NCI-H1930 (cell line): ENCODE measurements at places on chromosomes 3 and 15.

GRCh38 chr3:58586776-58587192 is 9.6 kb upstream of the FAM107A start:
- DNase-seq, result no peak

- no peak for DNase-seq
Observed at GRCh38 chr3:120264963-120265362, 20.1 kb downstream of the GPR156 start.

DNA sequence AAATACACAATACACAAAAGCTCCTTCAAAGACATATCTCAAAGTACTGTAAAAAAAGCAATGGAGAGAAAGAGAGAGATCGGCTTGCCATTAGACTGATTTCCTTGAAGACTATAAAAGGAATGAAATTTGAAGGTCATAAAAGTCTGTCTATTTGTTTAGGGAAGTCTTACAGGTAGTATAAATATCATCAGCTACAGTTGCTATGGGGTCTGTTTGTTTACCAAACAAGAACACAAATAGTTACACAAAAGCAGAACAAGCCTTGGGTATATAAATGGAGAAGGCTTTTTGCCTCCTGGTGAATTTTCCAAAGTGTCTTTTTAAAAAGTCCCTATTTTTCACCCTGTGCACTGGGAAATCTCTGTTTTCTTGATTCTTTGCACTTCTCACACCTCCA is 552.3 kb downstream of the FOXP1 start:
- peak; percentile 7 for DNase-seq

DNA sequence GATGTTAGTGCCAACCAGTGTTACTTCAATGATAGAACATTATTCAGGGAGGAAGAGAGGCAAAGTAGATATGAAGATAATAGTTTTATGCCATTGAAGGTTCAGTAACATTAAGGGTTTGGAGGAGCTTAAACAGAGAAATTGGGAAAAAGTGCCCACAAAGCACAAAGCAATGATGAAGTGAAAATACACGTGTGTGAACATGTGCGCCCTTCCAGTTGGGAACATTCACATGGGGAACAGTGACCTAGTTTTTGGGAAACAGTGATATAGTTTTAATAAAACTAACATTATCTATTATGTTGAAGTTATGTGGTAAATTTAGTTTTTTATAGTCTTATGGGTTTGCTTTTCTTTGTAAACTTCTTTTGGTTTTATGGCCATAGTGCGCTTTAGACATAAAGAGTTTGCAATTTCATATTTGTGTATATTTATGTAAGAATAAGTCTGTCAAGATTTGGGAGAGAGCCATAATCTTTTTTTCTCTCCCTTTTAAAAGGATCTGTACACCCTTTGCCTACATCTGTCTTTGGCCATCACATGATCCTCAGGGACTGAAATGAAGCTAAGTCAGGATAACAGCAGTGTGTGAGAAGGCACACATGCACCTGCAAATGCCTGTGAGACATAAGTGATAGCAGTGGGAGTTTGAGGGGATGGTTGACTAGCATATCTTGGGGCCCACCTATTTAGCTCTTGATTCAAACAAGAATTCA is 450.3 kb upstream of the THRB start:
- DNase-seq, result no peak

DNA sequence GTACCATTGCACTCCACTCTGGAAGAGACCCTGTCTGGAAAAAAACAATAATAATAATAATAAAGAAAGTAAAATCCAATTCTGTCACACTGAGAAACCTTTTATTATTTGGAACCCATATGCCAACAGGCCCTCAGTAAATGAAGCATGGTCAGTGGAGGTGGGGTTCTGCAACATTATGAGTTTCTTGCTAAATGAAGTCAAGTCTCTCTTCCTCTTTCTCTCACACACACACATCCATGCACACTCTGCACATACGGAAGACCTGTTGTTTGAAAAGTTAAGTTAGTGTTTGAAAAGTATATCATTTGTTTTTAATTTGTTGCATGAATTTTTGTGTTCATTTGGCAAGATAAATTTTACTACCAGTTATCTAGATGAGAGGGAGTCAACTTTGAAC is 27.8 kb downstream of the GAP43 start:
- no peak for DNase-seq

DNA sequence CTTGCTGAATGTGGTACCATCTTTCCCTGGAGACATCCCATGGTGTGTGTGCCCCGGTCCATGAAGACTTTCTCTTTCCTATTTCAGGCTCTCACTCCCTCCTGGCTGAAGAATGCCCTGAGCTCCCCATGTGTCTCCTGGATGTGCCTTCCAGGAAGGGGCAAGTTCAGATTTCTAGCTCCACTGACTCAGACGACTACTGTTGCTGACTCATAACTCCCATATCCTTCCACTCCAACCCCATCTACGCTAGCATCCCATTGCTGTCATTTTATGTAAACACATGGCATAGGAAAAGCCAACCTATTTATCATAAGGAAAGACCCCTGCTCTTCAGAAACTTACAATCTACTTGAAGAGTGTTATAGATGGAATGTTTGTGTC is 95.0 kb downstream of the ADCY5 start:
- no peak for DNase-seq

- no peak for DNase-seq
Observed at GRCh38 chr15:20345401-20345958, 196.1 kb downstream of the GOLGA6L6 start.

DNA sequence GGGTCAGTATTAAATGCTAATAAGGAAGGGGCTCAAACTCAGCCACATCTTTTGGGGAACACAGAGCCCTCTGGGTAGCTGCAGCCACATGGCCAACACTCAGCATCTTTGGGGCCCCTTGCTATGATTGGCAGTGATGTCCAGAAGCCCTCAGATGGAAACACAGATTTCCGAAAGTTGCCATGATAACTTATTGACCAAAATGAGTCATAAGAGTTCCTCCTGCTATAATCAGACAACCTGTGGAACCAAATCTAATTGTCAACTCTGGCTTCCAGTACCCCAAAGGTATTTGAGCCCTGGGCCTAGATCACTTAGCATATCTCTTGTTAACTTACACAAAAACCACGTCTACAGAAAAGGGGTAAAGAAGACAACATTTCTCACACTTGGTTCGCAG is 392.2 kb downstream of the KCNH8 start:
- DNase-seq, result no peak

DNA sequence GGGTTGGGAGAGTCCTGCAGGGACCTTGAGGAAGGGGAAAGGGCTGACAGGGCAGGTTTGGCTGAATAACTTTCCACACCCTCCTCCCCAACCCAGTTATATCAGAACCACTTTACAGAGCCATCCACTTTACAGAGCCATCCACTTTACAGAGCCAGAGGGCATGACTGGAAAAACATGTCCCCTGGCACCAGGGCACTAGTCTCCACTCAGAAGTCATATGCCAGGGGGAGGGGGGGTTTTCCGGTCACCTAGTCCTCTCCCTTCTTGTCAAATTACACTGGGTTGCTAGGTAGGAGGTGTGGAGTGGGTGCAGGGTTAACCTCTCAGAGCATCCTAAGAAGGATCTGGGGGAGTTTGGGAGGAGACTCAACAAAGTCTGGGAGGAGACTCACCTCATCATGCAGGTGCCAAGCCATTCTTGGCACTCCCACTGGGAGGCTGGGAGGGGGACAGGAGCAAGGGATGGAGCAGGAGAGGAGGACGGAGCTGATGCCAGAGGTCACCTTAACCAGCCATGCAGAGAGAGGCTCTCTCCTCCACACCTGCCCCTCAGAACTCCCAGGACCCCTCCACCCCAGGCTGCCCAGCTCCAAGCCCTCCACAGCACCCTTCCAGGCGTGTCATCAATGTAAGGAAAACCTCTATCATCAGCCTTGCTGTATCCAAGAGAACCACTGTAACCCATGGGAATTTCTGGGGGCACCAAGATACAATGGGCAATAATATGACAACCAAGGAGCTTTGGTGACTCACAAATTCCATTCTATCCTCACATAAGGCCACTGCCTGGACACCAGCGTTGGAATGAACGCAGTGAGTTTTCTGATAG is 1.7 kb downstream of the LRRC2 start:
- DNase-seq, result no peak

DNA sequence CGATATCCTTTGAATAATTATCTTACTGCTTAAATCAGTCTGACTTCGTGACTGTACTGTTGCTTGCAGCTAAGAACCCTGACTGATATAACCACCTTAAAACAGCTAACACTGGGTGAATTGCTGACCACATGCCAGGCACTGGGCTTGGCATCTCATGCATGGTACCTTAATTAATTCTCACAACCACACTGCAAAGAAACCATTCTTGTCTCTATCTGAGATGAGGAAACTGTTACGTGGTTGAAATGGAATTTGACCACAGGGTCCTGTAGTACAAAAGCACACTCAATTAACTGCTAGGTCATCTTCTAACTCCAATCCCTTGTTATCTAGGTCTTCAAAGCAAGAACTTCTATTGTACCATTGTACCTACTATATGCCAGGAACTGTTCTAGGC is 92.7 kb upstream of the PRICKLE2 start:
- DNase-seq, result no peak

GRCh38 chr3:138043266-138044029 is 33.5 kb downstream of the CLDN18 start:
- DNase-seq, result no peak

- no peak for DNase-seq
Observed at GRCh38 chr3:24479816-24480215, 14.8 kb downstream of the THRB start.

DNA sequence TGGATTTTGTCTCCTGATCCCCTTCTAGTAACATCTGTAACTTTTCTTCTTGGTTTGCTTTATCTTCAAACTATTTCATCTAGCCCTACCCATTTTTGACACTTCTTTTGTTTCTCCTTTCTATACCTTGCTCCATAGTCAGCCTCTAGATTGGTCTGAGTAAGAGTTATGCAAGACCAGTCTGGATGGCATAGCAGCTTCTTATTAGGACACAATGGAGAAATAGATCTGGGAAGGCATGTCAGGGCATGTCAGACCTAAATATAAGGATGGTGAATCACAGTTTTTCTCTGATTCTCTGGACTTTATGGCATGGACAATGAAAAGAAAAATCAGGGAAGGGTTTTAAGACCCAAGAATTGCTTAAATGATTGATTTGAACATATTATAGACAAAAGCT is 452.5 kb downstream of the RAP2B start:
- no peak for DNase-seq

- DNase-seq, result no peak
Observed at GRCh38 chr3:49674497-49674983, 389 bp downstream of the APEH start.

GRCh38 chr15:82852941-82853561 is 43.6 kb downstream of the WHAMM start:
- DNase-seq, result no peak

DNA sequence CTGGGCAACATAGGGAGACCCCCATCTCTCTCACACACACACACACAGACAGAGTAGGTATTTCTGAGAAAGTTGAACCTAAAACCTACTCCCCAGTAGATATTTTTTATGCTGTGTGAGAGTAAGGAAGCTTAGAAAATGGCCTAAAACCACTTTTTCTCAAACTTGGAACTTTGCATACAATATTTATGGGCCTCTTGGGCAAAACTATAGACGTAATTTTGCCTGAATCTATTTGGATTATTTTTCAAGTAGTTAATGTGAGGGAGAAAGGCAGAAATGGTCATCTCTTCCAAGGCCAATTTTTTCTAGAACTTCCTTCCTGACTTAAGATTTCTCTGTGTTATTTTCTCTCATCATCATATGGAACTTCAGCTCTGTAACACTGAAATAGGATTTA is 81.7 kb downstream of the ZNF609 start:
- no peak for DNase-seq

GRCh38 chr15:31147456-31147855 is 45.9 kb upstream of the TRPM1 start:
- DNase-seq, result no peak

- no peak for DNase-seq
Observed at GRCh38 chr3:161035711-161036110, 69.4 kb downstream of the B3GALNT1 start.

DNA sequence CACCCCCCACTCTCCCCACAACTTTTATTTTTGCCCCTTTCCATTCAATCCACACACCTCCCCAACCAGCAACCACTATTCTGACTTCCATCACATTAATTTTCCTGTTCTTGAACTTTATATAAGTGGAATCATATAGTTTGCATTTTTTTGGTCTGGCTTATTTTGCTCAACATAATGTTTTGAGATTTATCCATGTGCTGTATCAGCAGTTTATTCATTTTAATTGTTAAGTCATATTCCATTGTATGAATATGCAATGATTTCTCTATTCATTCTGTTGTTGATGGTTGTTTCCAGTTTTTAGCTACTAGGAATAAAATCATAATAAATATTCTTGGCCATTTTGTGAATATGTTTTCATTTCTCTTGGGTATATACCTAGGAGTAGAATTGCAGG is 5.8 kb upstream of the SCAMP5 start:
- DNase-seq, result no peak

DNA sequence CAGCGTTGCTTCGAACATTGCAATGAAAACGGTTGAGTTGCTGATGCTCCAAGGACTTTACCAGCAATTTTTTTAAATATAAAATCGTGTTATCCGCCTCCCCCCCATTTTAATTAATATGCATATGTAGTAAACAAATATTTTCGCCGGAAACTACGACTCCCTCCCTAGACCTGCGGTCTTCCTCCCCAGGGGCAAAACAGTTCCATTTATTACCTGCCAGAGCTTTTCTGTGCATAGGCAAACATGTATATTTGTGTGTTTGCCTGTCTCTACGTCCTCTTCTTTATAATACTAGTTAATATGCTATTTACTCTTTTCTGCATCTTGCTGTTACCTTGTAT is 593 bp upstream of the RSL24D1 start:
- no peak for DNase-seq

DNA sequence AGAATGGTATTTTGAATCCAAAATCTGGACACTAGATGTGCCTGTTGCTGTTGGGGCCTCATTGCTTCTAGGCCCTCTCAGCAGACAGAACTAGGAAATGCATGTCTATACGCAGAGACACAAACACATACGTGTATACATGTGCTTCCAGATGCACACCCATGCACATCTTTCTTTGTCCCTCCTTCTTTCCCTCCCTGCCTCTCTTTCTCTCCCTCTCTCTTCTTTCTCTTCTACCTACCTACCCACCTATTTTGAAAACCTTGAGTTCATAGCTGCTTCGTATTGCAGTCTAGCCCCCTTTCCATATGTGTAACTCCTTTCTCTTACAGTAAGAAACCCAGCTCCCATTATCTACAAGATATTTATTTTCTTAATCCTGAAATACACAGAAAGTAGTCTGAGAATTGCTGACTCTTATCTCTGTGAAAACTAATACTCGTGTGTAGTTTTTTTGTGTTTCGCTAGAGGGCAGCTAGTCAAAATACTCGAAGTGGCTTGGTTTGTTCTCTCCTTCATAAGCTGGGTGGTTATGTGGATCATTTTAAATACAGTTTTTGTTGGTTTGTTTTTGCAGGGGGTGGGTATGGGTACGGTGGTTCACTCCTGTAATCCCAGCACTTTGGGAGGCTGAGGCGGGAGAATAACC is 18.5 kb downstream of the RPL32 start:
- no peak for DNase-seq

DNA sequence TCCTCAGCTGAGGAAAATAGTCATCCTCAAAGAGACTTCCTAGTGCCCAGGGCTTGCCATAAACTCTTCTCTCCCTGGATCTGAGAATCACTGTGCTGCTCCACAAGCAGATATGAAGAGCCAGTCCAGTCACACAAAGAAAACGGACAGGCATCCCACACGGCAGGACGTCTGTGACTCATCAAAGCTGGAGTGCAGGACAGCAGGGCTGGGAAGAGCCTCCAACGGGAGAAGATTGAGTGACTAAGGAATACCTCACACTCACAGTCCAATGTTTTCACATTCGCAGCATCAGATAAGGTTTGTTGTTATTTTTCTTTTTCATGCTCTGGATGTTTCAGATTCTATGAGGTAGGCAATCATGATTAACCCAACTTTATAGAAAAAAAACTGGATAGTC is 57.8 kb downstream of the NEK10 start:
- DNase-seq, result no peak

GRCh38 chr3:125281381-125281780 is 68.8 kb upstream of the SLC12A8 start:
- DNase-seq, result no peak
